B cell (primary cell): ENCODE measurements at places on chromosomes 1 and 21.

GRCh38 chr21:39392981-39393380, 44.1 kb upstream of the HMGN1 start:
- no peak for DNase-seq

- DNase-seq: peak; percentile 12
Observed at GRCh38 chr1:84479998-84480397, 932 bp downstream of the RPF1 start.

GRCh38 chr1:36324353-36324703, 883 bp upstream of the EVA1B start:
- DNase-seq: no peak

- DNase-seq: no peak
Observed at GRCh38 chr1:107147843-107148242, 7.0 kb downstream of the NTNG1 start.

DNA sequence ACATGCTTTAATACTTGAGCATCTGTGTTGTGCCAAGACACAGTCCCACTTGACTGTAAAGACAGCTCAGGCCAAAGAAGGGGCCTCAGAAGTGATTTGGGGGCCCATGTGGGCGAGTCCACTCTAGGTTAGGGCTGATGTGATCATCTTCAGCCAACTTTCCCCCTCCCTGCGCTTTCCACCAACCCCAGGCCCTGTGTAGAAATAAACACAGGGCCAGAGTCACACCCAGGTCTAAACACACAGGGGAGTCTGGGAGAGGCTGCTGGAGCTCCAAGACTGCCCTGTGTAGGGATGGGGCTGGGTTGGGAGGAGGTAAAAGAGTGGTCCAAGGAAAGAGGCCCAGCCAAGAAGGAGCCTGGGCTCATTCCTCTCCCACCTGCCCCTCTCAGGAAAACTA, 2.5 kb upstream of the WNT2B start:
- DNase-seq: no peak
